ENCODE measurements at places on chromosomes 12 and 14.

DNA sequence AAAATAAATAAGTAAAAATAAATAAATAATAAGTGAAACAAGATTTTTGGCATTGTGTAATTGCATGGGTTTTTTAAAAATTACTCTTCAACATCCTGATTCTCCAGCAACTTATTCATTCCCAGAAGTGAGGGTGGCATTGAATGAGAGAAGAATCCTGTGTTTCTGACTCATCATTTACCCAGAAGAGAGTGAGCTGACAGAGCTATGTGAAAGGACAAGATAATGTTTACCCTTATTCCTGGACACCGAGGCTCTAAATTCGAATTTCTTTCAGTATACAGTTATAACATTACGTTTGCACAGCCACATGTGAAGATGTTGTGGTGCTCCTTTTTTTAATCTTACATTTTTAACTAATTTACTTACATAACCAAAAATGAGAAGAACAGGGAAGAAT lies 36.4 kb downstream of the BBS10 start:
- DNase-seq: no peak

- no peak for DNase-seq
These were observed 91.6 kb upstream of the HIF1A start for GRCh38 chr14:61603736-61604135.

GRCh38 chr12:55698241-55698955 lies 9.3 kb downstream of the ITGA7 start:
- no peak for DNase-seq

- DNase-seq: no peak
These were observed 1.6 kb downstream of the ART4 start for GRCh38 chr12:14841761-14842160.

GRCh38 chr14:93024493-93024892 lies 91.2 kb downstream of the ITPK1 start:
- no peak for DNase-seq

GRCh38 chr12:26499979-26500640 lies 304.7 kb downstream of the SSPN start:
- DNase-seq: no peak

DNA sequence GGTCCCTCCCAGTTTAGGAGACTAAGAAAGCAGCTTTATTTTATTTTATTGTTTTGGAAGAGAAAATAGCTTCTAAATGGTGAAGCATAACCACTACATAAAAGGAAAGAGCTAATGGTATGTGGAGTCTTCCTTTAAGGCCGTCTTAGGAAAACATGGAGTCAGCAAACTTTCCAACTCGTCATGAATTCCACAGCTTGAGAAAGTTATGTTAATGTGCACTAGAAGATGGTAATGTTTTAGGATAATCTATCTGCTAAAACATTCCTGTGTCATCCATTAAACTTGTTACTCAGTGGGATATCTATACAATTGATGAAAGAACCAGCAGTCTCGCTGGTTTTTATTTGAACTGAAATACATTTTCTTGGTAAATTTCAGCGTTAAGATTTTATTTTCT lies 448.4 kb upstream of the SEL1L start:
- no peak for DNase-seq

GRCh38 chr12:65122703-65123102 lies 1.6 kb upstream of the WIF1 start:
- no peak for DNase-seq

GRCh38 chr12:120010661-120011230 lies 21.7 kb downstream of the BICDL1 start:
- DNase-seq: no peak

DNA sequence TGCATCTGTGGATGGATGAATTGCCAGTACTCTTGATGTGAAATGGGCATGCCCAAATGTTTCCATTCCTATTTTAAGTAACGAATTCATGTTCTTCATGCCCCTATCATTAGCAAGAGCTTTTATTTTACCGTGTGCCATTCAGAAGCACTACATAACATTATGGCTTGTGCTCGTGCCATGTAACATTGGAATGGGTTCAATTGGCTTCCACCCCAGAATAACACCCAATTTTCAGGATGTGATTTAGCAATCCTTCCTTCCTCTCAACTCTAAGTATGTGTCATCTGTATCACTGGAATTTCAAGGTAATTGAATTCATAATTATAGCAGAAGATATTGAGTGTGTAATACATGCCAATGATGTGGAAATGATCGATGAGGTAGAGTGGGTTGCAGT lies 145.8 kb upstream of the TMPO start:
- DNase-seq: no peak

- DNase-seq: no peak
These were observed 2.1 kb downstream of the KMT2D start for GRCh38 chr12:49058366-49059044.

- DNase-seq: no peak
These were observed 460.0 kb downstream of the FUT8 start for GRCh38 chr14:65872536-65872935.

- no peak for DNase-seq
These were observed 40.8 kb downstream of the SPATA7 start for GRCh38 chr14:88426271-88426670.

DNA sequence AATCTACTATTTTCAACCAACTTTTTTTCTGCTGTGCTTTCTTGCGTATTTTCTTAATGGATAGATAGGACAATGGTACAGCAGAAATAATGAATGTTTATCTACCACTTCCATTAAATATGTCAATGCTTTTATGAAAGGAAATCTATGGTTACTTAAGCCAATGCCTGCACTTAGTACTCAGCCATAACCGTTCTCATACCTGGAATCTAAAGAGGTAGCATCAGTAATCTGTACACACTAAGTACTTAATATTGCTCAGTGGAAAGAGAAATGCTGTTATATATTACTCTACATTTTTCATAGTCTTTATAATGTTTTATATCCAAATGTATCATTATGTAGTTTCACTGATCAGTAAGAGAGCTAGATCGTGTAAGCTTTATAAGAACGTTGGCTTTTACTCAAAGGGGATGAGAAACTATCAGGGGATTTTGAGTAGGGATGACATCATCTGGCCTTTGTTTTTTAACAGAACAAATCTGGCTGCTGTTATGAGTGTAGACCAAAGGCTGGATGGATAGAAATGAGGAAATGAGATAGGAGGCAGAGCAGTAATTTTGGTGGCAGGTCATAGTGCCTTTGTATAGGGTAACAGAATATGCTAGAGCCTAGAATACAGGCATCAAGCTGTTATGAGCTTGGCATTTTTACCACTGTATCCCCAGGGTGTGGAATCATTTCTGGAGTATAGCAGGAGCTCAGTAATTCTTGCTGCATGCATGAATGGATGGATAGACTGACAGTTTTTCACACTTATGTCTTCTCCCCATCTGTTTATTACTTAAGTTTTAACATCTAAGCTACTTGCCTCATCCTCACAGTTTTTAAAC lies 34.0 kb downstream of the ALG10B start:
- no peak for DNase-seq

DNA sequence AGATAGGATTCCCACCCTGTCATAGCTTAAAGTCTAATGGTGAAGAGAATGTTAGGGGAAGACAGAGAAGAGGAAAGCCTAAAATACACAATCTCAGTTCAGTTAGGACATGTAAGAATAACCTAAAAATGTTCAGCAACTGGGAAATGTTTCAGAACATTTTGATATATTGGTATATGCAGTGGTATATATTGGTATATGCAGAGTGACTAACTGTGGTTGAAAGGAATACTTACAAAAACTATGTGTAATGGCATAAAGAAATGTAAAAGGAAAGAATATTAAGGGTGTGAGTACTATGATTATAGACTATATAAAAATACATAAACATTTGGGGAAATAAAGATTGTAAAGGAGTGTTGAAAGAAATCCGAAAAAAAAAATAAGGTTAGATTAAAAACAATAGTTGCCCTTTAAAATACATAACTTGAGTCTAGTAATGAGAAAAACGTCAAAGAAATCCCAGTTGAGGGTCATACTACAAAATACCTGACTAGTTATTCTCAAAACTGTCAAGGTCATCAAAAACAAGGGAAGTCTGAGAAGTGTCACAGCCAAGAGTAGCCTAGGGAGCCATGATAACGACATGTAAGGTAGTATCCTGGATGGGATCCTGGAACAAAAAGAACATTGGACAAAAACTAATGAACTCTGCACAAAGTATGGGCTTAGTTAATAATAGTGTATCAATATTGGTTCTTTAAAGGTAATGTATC lies 25.6 kb downstream of the ZDHHC17 start:
- DNase-seq: no peak

DNA sequence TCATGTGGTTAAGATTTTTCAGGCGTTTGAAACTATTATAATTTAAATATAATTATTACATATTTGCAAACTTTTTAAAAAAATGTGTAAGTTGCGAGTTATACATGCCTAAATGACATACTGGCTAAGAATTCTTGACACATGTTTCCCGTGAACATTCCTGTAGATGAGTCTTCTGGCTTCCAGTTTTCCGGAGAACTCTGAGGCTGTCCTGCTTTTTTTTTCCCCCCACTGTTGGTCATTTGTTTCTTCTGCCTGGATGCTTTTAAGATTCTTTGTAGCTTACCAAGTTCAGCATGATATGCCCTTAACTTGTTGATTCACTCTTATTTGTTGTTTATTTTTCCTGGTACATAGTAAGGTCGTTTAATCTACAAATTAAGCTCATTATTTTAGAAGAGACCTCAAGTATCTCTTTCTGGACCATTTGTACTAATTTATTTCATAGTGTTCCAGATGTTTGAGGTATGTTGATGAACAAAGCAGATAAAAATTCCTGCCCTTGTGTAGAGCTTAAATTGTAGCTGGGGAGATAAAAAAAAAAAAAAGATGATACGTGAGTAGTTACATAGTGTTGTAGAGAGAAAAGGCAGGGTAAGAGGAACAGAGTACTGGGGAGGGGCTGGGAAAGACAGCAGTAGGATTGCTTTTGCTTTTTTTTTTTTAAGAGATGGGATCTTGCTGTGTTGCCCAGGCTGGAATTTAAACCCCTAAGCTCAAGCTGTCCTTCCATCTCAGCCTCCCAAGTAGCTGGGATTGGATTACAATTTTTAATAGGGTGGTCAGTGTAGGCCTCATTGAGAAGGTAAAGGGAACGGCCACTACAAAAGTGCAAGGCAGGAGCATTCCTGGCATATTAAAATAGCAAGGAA lies 32.8 kb downstream of the ARHGAP5 start:
- no peak for DNase-seq

- no peak for DNase-seq
These were observed 13.2 kb upstream of the SLC41A2 start for GRCh38 chr12:104971306-104971705.

DNA sequence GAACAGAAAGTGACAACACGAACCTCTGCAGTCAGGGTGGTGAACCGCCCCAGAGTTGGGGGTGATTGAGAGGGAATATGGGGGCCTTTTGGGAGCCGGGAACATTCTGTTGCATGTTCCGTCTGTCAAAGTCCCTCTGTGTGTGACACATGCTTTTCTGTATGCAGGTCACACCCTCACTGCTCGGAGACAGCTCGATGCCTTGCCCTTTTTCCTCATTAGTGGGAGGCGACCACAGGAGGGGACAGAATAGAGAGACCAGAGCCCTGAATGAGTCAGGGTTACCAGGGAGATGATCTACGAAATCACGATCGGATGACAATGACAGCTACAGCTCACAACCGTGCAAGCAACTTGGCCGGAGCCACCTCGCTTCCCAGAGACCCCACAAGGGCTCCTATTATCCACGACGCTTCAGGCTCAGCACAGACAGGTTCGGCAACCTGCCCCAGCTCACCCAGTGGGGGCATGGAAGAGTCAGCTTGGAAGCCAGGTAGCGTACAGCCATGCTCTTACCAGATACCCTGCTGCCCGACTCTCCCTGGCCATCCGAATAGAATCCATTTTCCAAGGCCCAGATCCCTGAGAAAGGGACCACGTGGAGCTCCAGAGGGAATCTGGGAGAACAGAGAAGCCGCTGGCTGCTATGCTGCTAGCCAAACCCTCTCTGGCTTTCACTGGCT lies 38.8 kb downstream of the TESC start:
- no peak for DNase-seq

GRCh38 chr12:67720351-67720856 lies 71.9 kb downstream of the DYRK2 start:
- no peak for DNase-seq

GRCh38 chr12:57822392-57823130 lies 4.0 kb upstream of the AVIL start:
- DNase-seq: no peak

GRCh38 chr12:95443459-95443858 lies 30.5 kb upstream of the METAP2 start:
- no peak for DNase-seq

GRCh38 chr14:76834241-76834661 lies 8.0 kb downstream of the LRRC74A start:
- no peak for DNase-seq

GRCh38 chr12:124739953-124740561 lies 123.6 kb downstream of the SCARB1 start:
- no peak for DNase-seq

DNA sequence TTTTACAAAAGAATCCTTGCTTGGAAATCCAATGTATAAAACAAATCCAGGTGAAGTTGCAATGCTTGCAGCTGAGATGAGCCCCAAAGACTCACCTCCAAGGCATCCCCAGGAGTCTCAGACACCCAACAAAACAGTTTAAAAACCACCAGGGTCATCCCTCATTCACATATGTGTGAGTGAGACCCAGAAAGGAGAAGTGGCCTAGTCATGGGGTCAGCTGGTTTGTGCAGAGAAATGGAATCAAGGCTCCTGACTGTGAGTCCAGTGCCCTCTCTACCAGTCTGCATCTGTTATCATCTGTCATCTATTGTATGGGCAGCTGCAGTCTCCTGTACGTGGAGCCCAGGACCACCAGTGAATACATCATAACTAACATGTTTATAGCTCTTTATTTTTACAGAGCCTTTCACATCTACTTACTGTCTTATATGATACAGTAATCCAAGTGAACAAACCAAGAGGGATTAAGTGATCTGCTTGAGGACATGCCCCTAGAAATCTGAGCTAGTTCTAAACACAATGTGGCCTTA lies 27.1 kb downstream of the PLEKHG7 start:
- DNase-seq: no peak

GRCh38 chr12:124168016-124168786 lies 126.7 kb upstream of the RFLNA start:
- no peak for DNase-seq

DNA sequence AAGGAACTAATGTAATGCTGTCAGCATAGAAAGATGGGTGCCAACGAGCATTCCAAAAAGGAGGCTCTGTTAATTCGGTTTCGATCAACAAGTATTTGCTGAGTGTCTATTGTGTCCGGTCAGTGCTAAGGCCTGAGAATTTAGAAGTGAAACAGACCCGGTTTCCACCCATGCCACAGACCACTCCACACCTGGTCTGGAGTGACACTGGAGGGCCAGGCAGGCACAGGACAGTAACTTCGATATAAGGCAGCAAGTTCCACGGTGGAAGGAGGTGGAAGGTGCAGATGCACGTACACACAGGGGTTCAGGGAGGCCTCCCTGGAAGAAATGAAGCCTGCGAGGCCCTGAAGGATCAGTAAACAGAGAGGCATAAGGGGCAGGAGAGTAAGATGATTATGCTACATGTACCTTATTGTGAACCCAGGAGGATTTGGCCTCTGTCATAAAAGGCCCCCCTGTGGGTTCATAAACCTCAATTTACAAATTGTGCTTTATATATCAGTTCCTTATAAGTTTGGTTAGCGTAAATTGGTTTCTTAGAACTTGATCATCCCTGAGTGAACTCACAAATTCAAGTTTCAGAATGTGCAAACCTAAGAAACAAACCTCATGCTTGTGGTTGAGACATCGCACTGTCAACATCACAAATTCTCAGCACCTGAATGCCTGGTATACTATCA lies 25.9 kb downstream of the SSH1 start:
- DNase-seq: no peak

All from stimulated activated CD4-positive, alpha-beta T cell treated with anti-CD3 and anti-CD28 coated beads, Interleukin-15, amount 100 ng/mL, for 1 hour (primary cell).